ENCODE measurements at places on chromosomes 6 and 20. TPM values are rescaled to one million over a fixed set of nuclear protein-coding genes. Genes with fewer than 3 reads are reported as not detected.

- no peak for DNase-seq
- H3K36me3 ChIP-seq: peaks cover 4% of the 10 kb centered on the region
- H3K4me3 ChIP-seq: no peak overlapping the region
- no peaks in the 10 kb centered on the region for H3K4me1 ChIP-seq
- no peaks in the 10 kb centered on the region for H3K27me3 ChIP-seq
Measured at GRCh38 chr6:33211136-33211535, 2.8 kb downstream of the RING1 start.

DNA sequence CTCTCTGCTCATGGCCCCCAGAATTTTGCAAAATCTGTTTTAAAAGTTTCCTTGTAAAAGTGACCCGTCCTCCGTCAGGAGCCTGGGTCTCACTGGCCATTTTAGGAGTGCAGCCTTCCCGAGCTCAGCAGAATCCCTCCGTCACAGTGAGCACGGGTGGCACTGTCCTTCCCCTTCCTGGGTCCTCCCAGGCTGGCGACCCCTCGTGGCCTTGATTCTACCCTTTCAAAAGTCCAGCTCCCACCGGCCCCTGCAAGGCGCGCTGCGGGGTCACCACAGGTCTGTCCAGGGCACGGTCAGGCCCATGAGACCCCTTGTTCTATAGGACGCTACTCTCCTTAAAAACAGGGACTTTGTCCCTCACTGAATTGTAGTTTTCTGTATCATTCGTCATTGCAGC, 112.7 kb downstream of the PSMB1 start:
- no peak overlapping the region for H3K27ac ChIP-seq
- peak; percentile 42 for DNase-seq
- H3K4me1 ChIP-seq: peaks cover 12% of the 10 kb centered on the region

DNA sequence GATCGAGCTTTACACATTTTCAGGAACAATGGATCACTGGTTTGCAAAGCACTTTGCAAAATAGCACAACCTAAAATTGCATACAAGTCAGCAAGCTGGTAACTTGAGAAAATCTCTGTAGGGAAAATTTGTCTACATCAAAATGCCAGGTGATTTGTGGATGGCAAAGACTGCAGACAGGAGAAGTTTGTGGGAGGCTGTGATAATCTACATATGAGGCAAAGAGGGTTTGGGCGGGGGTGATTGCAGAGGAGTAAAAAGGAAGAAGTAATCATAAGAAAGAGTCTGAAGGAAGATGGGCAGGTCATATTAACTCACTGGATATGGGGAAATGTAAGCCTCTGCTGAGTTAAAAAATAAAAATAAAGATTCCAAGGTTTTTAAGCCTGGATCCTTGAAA, 166.3 kb upstream of the STXBP5 start:
- H3K4me3 ChIP-seq: no peak overlapping the region
- H3K27me3 ChIP-seq: no peaks in the 10 kb centered on the region
- DNase-seq: no peak

The GPR6 gene
- total RNA-seq: not detected

DNA sequence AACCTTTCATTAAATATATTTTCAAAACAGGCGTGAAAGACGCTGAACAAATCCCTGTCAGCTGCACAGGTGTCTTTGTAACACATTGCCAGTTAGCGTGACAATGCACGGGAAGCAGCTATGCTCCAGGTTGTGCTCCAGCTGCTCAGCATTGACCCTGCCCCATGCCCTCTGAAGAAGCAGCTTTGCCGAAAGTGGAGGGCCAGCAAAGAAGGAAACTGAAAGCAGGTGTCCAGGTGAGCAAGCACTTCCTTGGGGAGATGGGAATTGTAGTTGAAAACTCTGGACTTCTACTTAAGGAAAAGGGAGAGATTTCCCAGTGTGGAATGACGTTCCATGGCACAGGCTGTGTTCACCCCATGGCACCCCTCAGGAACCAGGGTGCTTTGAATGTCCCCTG, 125.7 kb downstream of the TTLL2 start:
- H3K4me3 ChIP-seq: no peak overlapping the region
- H3K36me3 ChIP-seq: no peaks in the 10 kb centered on the region
- no peaks in the 10 kb centered on the region for H3K27me3 ChIP-seq

The MPIG6B gene
- not detected for total RNA-seq

DNA sequence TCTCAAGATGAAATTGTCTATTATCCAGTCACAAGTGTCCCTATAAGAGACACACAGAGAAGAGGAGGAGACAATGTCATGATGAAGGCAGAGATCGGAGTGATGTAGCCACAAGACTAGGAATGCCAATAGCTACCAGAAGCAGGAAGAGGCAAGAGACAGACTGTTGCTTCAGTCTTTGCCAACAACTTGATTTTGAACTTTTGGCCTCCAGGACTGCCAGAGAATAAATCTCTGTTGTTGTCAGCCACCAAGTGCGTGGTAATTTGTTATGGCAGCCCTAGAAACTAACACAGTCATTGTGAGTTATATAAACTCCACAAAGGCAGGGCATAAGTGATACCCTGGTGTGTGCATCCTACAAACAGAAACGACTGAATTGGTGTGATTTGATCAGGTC, 517.0 kb downstream of the BTBD3 start:
- H3K36me3 ChIP-seq: no peaks in the 10 kb centered on the region
- no peak for DNase-seq
- no peak overlapping the region for H3K4me3 ChIP-seq
- H3K4me1 ChIP-seq: no peaks in the 10 kb centered on the region
- H3K27ac ChIP-seq: no peak overlapping the region
- H3K27me3 ChIP-seq: no peaks in the 10 kb centered on the region

DNA sequence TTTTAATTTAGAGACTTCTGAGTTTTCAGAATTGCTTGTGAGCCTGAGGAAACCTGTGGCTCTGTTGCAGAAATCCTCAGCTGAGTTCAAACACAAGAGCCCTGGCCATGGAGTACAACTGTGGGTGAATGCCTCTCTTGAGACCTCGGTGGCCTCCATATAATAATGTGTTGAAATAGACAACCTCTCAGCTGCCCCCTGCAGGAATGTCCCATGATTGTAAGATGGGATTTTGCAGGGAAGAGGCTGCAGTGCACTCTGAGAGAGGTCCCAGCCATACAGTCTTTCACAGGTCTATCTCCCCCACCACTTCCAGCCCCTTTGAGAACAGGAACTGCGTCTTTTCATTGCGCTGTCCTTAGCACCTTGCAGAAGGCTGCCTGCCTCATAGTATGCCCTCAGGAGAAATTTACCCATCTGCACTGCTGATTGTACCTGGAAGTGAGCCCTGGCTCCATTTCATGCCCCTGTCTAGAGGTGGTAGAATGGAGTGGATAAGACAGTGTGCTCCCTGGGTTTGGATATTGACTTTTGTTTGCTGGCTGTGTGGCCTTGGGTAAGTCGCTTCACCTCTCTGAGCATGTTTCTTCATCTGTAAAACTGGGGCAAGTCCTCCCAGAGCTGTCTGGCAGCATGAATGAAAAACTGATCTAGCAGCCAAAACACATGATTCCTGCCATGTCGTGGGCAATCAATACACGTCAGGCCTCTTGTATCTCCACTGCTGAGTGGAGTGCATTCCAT, 16.8 kb upstream of the CDH22 start:
- no peaks in the 10 kb centered on the region for H3K36me3 ChIP-seq
- no peak overlapping the region for H3K4me3 ChIP-seq
- no peak overlapping the region for H3K27ac ChIP-seq
- peaks cover 10% of the 10 kb centered on the region for H3K27me3 ChIP-seq
- no peaks in the 10 kb centered on the region for H3K4me1 ChIP-seq
- DNase-seq: no peak

The PLTP gene
- 296 TPM for total RNA-seq

DNA sequence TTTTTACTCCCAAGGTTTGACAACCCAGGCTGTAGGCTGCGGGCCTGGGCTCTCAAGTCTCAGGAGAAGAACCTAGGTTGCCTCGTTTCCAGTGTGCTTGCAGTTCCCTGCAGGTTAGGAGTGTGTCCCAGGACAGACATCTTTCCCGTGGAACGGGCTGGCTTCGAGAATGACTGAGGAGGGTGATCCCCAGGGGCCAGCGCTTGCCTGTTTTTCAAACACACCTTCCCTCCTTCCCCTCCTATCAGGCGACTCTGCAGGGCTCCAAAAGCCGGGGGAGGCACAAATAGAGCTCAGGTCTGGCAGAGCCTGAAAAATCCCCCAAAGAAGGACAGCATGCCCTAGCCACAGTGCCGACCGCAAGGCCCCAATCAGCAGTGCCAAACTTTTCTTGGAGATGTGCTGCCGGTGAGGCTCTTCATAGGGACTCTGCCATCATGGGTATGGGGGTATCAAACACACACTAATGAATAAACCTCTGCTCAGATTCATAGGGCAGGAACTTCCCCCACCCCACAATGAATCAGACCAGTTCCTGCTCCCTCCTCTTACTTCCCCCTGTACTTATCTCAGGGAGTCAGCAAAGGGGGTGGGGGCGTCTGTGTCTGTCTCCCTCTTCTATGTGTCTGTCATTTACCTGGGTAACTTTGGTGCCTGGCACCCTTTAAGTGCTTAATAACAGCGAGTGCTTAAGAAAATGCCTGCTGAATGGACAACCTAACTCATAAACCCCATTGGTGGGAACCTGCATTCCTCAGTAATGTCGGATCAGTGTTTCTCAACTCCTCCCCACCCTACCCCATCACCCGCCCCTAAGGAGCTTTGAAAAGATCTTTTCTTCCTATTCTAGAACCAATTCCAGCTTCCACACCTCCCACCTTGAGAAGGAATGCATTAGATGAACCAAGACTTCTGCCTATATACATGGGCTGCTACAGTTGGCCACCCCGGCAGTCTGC, 1.6 kb downstream of the KCNG1 start:
- H3K4me3 ChIP-seq: no peak overlapping the region
- peaks cover 15% of the 10 kb centered on the region for H3K4me1 ChIP-seq
- no peak overlapping the region for H3K27ac ChIP-seq
- no peak for DNase-seq

The NFKBIE gene
- total RNA-seq: 6.9 TPM

DNA sequence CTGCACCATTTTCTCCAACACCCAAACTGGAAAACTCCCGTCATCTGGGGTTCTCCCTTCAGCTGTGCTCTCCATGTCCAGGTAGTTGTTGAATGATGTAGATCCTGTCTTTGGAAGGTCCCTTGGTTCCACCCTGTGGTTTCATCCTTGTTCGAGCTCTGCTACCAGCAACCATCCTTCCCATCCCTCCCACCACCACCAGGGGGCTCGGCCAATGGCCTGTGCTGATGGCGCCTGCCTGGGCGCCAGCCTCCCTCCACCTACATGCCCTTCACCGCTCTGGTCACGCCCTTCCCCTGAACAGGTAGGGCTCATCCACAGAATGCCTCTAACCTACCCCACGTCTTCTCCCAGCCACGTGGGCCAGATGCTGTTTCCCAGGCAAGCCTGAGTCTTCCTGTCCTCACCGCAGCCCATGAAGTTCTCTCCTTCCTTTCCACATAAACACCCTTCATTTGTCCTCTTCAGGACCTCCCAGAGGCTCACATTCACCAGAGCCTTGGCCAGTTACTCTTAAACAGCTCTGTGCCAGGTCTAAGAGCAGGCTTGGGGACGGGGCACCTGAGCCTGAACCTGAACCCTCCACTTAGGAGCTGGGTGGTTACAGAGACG, 75.1 kb upstream of the DUSP22 start:
- H3K27ac ChIP-seq: no peak overlapping the region
- H3K4me3 ChIP-seq: no peak overlapping the region
- no peaks in the 10 kb centered on the region for H3K27me3 ChIP-seq
- no peaks in the 10 kb centered on the region for H3K36me3 ChIP-seq
- no peak for DNase-seq

- no peaks in the 10 kb centered on the region for H3K27me3 ChIP-seq
- no peak overlapping the region for H3K27ac ChIP-seq
- H3K36me3 ChIP-seq: no peaks in the 10 kb centered on the region
- DNase-seq: no peak
- H3K4me3 ChIP-seq: no peak overlapping the region
Measured at GRCh38 chr6:36815962-36816735, 23.1 kb downstream of the CPNE5 start.

- H3K4me1 ChIP-seq: peaks cover 26% of the 10 kb centered on the region
- peaks cover 61% of the 10 kb centered on the region for H3K36me3 ChIP-seq
- H3K27me3 ChIP-seq: no peaks in the 10 kb centered on the region
- no peak overlapping the region for H3K4me3 ChIP-seq
Measured at GRCh38 chr20:62900692-62901584, 25.4 kb downstream of the DIDO1 start.
